ENCODE measurements at places on chromosomes 13 and 19.

DNA sequence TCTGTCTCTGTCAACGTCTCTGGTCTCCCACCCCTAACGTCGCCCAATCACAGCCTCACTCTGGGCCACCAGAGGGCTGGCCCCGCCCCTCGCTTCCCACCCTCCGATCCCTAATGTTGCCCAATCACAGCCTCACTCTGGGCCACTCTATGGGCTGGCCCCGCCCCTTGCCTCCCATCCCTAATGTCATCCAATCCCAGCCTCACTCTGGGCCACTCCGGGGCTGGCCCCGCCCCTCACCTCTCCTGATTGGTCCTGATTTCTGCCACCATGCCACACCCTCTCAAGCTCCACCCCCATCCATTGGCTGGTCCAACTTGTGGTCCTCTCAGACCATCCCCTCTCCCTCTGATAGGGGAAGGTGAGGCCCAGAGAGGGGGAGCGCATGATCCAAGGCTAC, 24.9 kb downstream of the CELF5 start:
- DNase-seq, result no peak

DNA sequence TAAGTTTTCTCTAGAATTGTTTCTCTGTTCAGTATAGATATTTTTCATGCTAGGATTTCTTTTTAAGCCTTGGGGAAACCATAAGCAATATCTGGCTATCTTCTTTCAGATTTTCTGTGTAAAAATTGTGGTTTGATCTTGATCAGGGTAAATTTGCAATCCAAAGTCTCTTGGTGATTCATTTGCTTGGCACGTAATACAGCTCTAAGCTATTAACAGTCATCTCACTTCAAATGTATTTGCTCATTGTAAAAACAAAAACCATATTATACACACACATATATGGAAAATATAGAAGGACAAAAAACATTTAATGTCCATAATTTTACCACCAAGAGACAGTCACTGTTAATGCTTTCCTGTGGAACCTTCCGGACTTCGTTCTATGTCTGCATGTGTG, 191.0 kb downstream of the SHISA2 start:
- peak; percentile 71 for DNase-seq

GRCh38 chr13:73657821-73658540, 476.2 kb downstream of the KLF12 start:
- peak; percentile 70 for DNase-seq

GRCh38 chr13:79483086-79483706, 2.2 kb downstream of the NDFIP2 start:
- peak; percentile 96 for DNase-seq

GRCh38 chr13:99087954-99088491, 110.2 kb upstream of the DOCK9 start:
- DNase-seq, result no peak

DNA sequence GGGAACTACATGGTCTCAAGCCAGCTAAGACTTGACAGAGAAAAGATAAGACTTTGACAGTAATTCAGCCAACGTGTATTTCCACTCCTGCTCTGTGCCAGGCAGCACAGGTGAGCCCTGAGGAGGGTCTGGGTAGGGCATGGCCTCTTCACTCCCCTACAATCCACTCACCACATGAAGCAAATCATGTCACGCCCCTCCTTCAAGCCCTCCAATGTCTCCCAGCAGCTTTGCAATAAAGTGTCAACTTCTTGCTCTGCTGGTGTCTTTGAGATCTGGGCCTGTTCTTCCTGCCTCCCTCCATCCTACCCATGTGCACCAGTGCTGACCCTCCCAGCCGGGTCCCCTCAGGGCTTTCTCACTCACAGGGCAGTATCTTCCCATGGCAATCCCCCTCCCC, 58.5 kb downstream of the CCDC70 start:
- no peak for DNase-seq

DNA sequence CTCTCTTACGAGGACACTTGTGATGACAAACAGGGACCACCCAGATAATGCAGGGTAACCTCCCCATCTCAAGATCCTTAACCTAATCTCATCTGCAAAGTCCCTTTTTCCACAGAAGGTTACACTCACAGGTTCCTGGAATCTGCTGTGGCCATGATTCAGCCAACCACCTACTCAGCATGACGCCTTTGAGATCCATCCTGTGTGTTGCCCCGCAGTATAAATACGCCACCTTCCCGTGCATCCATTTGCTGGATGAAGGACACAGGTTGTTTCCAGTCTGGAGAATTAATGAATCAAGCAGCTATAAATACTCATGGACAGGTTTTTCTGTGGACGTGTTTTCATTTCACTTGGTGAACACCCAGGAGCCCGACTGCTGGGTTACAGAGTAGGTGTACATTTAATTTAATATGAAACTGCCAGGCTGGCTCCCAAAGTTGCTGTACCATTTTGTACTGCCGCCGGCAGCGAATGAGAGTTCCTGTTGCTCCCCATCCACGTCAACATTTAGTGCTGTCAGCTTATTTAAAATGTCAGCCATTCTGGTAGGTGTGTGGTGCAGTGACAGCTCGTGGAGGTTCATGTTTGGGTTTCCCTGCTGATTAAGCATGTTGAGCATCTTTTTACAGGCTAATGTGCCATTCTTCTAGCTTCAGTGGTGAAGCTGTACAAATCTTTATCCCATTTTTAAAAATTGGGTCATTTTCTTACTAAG, 40.2 kb downstream of the ELL start:
- no peak for DNase-seq
